ENCODE measurements at places on chromosomes 5 and 9.

DNA sequence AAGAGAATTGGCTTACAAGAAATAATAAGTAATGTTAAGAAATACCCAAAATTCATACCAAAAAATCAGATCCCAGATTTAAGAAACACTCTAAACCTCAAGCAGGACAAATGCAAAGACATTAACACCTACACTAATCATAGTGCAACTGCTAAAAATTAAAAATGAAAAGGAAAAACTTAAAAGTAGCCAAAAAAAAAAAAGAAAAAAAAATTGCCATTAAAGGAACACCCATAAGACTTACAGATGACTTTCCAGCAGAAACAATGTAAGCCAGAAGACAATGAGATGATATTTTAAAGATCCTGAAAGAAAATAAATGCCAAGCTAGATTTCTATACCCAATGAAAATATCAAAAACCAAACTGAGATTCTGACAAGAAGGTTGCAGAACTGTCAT lies 101.5 kb downstream of the DENND1A start:
- no peak for DNase-seq

DNA sequence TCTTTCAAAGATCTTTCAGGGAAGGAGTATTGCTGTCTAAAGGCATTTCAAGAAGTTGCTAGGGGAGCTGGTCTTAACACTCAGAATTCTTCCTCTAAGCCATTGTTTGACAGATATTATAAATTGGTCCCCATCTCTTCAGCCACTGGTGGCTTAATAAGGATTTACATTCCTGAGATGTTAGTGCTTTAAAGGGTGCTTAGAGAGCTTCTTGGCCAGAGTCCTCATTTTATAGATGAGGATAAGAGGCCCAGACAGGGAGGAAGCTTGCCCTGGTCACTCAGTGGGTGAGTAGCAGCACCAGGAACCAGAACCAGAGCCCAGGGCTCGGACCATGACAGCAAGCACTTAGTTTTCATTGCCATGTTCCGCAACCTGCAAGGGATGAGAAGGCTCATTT lies 53.2 kb downstream of the GALNT10 start:
- DNase-seq = peak; percentile 66

- no peak for DNase-seq
Observed at GRCh38 chr5:96941140-96941539, 5.3 kb downstream of the LNPEP start.

DNA sequence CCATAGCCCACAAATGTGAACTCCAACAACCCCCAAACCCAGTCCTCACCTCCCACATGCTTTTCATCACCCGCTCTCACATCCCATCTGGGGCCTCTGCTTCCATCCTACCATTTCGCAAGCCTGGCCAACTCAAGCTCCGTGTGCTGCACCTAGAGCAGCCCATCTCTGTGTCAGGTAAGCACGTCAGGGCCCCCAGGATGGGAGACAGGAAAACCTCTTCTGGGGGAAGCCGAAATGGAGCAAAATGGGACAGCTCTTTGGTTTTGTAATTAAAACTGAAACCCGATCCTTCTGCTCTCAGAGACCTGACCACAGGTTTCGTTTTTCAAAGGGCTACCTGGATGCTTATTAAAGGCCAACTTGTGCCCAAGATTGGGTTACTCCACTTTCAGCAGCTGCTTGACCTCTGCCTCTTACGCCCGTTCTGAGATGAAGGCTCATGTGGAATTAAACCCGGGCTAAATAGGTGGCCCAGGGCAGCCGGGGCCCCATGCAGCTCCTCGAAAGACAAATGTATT lies 287.7 kb downstream of the SLIT3 start:
- no peak for DNase-seq

DNA sequence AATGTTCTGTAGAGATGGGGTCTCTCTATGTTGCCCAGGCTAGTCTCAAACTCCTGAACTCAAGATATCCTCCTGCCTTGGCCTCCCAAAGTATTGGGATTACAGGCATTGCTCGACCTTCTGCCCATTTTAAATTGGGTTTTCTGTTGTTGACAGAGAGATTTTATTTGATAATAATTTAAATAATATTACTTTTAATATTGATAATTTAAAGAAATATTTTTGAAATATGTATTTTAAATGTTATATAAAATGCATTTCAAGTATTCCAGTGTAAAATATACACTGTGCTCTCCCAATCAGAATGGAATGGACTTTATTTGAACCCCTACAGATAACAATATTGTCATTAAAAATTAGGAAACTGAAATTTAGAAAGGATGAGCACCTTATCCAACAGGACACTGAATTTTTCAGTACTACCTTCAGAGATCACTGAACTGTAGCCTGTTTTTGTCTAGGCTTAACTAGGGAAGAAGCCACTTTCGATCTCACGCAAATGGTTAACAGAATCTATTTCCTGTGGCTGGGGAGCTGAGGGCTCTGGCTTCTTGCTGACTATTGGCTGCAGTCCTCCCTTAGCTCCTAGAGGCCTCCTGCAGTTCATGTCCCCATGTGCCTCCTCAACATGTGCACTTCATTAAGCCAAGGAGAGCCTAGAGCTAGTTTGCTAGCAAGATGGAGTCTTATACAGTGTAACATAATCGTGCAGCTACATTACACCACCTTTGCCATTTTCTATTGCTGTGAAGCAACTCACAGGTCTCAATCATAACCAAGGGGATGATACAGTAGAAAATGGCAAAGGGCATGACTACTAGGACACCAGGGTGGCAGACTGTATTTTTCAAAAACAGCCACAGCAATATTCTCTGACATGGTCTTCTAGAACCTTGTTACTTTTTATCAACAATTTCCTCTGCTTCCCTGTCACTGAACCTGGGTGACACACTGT lies 150.0 kb downstream of the CDC42SE2 start:
- DNase-seq = peak; percentile 46

DNA sequence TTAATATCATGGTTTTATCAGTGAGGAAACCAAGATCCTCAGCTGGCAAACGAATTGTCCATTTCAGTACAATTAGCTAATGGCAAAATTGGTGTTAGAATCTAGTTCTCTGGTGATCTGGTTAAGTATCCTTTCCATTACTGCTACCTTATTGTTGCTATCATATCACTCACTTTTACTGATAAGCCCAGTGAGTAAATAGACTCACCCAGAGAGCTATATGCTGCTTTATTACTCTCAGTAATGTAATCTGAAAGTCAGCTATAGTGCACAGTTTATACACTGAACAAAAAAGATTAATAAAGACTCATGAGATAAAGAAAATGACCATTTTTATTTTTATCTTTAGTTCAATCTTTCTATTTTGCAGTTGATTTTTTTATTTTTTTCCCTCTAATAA lies 95.0 kb downstream of the DMAC1 start:
- no peak for DNase-seq

GRCh38 chr9:34654323-34655051 lies 2.5 kb downstream of the IL11RA start:
- peak; percentile 87 for DNase-seq

DNA sequence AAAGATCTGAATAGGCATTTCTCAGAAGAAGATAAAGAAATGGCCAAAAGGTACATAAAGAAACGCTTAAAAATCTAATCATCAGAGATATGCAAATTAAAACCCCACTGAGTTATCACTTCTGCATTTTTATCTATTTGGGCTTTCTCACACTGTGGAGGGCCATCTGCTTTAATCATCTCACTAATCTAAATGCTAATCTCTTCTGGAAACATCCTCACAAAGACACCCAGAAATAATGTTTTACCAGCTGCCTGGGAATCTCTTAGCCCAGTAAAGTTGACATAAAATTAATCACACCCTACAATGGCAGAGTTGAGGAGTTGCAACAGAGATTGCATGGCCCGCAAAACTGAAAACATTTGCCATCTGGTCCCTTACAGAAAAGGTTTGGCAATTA lies 407.9 kb upstream of the CYLC2 start:
- no peak for DNase-seq

DNA sequence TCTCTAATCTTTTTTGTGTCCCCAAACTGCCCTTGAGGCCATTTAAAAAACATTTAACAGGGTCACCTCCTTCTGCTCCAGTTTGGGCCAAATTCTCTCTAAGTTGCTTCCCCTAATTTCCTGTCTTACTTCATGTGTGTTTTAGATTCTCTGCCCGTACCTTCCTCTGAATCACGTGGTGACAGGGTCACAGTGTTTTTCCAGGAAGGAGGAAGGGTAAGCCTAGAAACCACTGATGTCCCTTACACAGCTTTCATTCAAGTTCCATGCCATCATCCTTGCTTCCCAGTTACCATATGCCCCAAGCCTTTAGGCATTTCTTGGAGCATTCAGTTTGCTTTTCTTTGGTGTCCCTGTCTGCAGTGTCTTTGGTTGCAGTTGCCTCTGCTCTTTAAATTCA lies 42.4 kb upstream of the MACIR start:
- no peak for DNase-seq

GRCh38 chr9:28792716-28793115 lies 1219.4 kb upstream of the C9orf72 start:
- DNase-seq = no peak

GRCh38 chr5:54518818-54519508 lies 1.4 kb downstream of the SNX18 start:
- peak; percentile 10 for DNase-seq

DNA sequence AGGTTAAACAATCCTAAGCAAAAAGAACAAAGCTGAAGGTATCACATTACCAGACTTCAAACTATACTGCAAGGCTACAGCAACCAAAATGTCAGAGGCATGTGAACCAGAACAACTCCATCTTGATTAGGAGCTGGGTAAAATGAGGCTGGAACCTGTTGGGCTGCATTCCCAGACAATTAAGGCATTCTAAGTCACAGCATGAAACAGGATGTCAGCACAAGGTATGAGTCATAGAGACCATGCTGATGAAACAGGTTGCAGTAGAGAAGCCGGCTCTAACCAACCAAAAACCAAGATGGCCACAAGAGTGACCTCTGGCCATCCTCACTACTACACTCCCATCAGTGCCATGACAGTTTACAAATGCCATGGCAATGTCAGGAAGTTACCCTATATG lies 252.0 kb downstream of the RASEF start:
- peak; percentile 62 for DNase-seq

DNA sequence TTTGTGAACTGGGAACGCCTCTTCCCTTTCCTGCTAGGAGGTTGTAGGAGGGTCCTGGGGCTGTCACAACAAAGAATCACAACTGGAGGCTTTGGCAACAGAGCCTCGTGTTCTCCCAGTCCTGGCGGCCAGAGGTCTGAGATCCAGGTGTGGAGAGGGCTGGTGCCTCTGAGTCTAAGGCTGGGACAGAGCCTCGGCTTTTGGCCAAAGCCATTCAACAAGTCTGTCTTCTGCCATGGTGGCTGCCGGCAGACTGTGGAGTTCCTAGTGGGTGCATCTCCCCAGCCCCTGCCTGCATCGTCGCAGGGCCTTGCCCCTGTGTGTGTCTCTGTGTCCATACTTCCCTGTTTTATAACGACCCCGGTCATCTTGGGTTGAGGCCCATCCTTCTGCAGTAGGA lies 9.5 kb upstream of the IRX4 start:
- DNase-seq = no peak

DNA sequence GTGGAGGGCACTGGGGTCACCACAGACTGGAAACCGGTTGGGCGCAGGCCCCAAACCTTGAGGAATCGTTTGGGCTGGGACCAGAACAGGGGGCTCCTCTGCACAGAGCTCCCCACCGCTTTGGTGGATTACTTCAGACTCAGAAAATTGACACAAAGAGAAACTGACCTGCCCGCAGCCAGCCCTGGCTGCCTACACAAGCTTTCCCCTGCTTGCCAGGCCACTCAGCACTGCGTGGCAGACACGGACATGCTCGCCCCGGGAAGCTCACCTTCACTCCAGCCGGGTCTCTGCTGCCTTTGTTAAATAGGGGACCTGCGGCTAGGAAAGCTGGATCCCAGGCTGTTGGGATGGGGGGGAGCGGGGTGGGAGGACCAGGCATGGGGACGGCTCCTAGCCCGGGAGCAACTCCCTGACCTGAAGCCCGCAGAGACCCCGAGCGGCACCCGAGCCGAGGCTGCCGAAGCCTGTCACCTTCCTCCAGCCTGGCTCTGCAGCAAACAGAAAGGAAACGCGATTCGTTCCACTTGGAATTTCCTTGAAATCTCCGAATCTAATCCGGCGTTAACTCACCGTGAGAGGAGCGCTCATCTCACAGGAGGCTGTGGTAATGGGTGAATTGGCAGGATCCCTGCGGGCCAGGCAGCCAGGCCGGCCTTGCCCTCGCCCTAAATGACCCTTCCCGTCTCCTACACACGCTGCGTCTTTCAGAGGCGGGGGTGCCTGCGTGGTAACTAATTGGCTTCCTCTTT lies 8.8 kb downstream of the PAX5 start:
- no peak for DNase-seq

DNA sequence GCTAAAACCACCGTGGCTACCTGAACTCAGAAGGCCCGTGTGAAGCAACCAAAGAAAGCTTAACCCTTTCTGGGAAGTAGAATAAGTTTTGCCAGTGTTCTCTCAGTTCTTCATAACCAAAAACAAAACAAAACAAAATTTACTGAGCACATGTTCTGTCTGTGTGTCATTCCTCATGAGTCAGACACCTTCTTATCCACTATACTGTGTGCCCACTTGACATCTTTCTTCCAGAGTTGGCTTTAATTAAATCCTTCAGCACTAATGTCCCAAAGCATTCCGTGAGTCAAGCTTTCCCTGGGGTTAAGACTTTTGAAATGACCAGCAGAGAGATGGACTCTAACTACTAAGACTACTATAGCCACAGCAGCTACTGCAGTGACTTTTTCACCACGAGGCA lies 61.3 kb downstream of the GLIS3 start:
- DNase-seq = peak; percentile 74

DNA sequence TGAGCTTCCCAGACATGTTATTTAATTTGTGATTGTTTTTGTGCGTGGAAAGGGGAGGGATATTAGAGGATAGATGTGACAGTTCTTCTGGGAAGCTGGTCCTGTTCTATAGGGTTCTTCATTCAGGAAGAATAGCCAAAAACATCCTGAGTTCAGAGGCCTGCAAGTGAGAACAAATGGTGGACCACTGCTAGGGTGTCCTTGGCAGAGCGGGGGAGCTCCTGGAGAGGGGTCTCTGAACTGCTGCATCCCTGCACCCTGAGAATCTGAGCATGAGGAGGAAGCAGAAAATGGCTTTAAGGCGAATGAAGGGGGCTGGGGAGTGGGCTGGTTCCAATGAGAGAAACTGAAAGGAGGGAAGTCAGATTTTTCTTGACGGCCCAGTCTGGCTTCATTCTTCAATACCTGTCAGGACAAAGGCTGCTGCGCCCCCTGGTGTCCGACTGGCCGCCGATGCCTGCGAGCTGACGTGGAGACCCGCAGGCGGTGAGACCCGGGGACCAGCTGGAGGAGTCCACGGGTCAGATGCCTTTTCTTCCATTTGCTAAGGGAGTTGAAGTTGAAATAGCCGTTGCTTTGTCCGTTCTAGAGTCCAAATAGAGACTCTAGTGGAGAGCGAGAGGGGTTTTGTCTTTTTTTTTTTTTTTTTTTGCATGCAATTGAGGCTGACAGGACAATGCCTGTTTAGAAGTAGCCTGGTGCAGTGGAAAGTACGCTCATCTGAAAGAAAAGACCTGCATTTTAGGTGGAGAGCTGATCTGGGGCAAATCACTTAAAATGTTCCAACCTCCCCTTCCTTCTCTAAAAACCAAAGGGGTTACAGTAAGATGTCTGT lies 39.5 kb upstream of the NFIB start:
- DNase-seq = peak; percentile 71

DNA sequence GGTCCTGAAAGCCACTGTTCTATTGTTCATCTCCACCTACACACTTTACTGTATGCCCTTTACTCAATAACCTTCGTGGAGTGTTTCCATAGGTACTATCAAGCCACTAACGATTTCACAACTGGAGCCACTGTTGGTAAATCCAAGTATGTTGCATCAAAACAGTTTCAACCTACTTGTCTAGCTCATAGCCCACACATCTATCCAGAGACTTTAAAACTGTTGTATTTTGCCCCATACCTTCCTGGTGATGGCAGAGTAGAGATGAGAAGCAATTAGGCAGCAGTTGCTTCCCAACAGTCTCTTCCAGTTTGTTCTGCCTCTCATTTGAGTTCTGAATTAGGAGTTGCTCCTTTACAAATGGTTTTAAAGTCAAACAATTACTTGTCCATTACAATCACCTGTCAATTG lies 607 bp downstream of the FAXDC2 start:
- no peak for DNase-seq
